NCI-H1092 treated with DMSO at 0.1 percent for 48 hours (cell line): ENCODE measurements at places on chromosomes 7 and 10.

GRCh38 chr7:27133409-27134231, 3.1 kb upstream of the HOXA4 start:
- DNase-seq: no peak

- no peak for DNase-seq
These were observed 151.4 kb downstream of the TMEM168 start for GRCh38 chr7:112638675-112639400.

- DNase-seq: no peak
These were observed 254.3 kb upstream of the NPVF start for GRCh38 chr7:25482631-25483030.

DNA sequence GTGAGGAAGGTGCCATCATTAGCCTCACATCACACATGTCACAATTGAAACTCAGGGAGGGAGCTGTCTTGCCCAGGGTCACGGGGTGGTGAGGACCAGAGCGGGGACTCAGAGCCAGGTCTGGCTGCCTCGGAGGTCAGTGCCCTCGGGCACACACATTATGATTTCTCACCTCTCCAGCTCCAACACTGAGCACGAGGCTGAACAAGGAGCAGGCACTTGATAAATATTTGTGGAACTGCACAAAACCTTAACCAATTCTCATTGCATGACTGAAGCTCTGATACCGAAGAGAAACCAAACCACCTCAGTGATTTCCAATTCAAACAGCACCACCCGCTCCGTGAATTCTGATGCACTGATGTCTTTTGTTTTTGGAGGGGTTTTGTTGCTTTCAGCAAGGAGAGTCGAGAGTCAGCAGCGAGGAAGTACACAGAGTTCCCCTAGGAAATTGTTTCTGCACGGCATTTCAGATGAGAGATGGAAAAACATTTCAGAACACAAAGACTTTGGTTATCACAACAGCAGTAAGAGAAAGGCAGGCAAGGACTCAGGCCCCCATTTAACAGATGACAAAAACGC, 55.3 kb upstream of the ZMIZ1 start:
- DNase-seq: no peak

DNA sequence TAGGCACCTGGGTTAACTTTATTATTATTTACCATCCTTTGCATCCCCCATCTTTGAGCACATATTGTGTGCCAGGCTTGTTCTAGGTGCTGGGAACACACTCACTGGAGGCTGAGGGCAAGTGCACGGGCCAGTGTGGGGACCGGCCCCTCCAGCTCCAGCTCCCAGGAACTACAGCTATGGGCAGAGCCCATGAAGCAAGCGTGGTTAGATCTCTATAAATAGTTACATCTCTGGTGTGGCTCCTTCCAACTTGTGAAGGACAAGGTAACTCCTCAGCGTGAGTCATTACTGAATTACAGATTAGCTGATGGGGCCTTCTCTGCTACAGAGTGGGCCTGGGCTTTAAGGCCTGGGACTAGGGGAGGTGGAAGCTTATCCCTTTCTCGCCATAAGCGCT, 583.5 kb downstream of the SDK1 start:
- DNase-seq: no peak

GRCh38 chr10:79296431-79296830, 50.8 kb upstream of the PPIF start:
- DNase-seq: no peak

- no peak for DNase-seq
These were observed 13.5 kb downstream of the FBH1 start for GRCh38 chr10:5903563-5903962.

DNA sequence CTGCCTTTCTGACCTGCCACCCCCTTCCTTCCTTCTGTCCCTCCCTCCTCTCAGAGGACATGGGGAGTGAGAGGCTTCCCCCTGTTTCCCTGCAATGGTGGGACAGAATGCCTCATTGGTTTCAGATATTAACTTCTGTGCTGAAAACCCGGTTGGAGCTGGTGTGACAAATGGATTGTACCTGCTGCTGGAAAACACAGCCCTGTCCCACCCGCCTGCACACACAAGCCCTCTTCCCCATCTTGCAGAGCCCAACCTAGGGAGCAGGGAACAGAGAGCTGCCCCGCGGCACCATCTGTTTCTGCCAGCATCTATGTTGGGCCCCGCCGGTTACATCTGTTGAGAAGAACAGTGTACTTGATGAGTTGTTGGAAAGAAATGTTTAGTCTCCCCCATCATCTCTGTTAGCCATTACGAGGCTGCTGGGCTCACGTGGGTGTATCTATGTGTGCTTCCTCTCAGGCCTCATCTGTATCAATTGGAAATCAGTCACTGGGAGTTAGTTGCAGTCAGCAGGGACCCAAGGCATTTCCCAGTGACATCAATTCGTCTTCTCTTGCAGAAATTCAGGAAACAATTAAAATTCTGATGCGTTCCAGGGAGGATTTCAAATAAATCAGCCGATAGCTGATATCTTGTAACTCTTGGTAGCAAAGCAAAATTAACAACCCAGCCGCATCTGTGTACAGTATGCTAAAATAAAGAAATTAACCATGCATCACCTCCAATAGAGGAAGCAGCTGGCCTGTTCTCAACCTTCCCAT, 725.6 kb upstream of the GALNT17 start:
- DNase-seq: no peak

- DNase-seq: no peak
These were observed 85.4 kb upstream of the RSU1 start for GRCh38 chr10:16902606-16903005.

- no peak for DNase-seq
These were observed 26.0 kb upstream of the WIPF3 start for GRCh38 chr7:29780346-29780745.

DNA sequence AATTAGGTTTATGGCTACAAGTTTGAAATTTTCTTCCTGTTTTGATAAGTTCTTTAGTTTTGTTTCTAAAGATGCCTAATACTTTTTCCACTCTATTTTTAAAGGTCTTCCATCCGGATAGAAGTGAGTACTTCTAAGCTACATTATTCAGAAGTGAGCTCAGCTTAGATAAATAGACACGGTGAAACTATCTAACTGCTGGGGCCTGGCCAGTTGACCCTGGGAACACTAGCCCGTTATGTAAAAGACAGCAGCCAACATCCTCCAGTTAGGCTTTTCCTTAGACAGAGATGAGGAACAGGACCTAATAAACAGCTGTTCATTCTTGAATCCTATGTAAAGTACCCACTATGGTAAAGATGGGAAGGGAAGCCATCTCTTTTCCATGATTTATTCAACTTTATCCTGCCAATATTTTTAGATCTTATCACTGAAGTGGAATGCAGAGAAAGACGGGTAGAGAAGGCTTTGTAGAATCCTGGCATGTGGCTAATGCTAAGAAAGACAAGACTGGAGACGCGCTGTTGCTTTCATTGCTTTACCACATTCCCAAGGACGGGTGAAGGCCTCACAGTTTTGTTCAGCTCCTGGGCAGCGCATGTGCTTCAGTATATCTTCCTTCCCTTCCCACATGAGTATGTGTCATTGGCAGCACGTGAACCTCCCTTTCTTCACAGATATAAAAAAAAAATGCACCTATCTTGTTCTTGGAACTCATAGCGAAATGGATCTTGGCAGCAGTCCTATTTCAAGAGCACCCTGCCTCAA, 340.0 kb upstream of the MEOX2 start:
- no peak for DNase-seq

- no peak for DNase-seq
These were observed 4.1 kb downstream of the KCNIP2 start for GRCh38 chr10:101839416-101840063.

GRCh38 chr10:121928528-121928884, 675 bp upstream of the ATE1 start:
- no peak for DNase-seq

- no peak for DNase-seq
These were observed 105.0 kb downstream of the SH2D4B start for GRCh38 chr10:80642661-80643060.

DNA sequence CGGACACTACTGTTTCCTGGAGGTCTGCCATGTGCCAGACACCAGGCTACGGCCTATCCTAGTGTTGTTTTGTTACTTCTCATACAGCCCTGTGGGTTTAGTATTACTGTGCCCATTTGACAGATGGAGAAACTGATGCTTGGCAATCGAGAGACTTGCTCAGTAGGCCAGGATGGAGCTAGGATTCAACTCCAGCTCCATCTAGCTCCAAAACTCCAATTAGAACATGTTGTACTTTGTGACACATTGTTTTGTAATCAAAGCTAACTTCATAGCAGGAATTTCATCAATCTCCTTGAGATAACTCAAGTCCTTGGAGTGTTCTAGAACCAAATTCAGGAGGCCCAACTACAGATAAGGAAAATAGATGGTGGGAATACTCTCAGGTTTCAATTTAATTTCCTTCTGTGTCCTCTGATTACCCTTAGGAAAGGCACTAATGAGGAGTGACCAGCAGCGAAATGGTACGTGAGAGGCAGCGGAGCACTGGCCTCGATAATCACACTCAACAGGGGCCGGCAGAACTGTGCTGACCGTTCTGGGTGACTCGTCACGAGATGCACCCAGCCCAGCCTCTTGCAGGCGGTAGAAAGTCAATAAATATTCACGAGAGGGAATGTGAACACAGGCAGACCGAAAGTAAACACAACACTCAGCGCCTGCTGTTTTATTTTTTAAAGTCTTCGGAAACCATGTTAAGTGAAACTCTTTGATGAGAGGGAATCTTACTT, 269.6 kb upstream of the NEBL start:
- DNase-seq: no peak

DNA sequence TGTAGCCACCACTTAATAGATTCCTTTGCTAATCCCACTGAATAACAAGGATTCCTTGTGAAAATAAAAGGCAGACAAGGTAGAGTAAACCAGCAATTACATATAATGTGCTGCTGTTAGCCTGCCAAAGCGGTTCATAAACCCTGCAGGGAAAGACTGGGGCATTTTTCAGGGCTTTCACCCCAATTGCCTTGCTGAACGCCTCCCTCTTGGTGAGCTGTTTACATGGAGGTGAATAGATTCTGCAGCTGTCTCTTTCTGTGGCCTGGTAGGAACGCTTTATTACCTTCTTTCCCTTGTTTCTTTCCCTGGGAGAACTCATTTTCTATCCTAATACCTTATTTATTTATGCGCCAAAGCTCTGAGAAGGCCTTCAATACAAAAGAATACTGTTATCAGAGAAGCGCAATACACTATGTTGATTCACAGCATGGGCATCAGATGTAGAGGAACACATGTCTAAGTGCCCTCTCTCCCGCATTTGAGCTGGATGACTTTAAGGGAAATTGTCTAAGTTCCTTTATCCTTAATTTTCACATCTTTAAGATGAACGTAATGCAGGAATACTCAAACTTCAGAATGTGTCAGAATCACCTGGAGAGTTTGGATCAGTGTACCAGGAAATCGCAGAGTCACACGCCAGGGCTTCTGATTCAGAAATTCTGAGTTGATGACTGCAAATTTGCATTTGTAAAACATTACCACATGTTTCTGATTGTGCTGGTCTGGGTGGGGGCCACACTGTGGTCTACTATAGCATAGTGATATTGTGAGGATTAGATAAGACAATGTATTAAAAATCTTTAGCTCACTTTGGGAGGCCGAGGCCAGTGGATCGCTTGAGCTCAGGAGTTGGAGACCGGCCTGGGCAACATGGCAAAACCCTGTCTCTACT, 1203.8 kb downstream of the SORCS3 start:
- no peak for DNase-seq

- DNase-seq: no peak
These were observed 281.1 kb upstream of the MEOX2 start for GRCh38 chr7:15967551-15967950.

GRCh38 chr10:79358811-79359210, 11.5 kb downstream of the PPIF start:
- DNase-seq: no peak

DNA sequence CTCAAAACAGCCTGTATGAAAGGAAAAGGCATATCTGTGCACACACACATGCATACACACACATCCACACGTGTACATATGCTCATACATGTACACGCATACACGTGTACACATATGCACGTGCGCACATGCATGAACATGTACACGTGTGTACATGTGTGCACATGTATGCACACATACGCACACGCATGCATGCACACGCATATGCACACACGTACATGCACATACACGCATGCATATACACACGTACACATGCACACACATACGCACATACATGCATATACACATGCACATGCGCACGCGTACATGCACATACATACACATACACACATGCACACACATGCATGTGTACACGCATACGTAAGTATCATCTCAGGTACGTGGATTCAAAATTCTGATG, 19.4 kb downstream of the DIP2C start:
- DNase-seq: no peak

DNA sequence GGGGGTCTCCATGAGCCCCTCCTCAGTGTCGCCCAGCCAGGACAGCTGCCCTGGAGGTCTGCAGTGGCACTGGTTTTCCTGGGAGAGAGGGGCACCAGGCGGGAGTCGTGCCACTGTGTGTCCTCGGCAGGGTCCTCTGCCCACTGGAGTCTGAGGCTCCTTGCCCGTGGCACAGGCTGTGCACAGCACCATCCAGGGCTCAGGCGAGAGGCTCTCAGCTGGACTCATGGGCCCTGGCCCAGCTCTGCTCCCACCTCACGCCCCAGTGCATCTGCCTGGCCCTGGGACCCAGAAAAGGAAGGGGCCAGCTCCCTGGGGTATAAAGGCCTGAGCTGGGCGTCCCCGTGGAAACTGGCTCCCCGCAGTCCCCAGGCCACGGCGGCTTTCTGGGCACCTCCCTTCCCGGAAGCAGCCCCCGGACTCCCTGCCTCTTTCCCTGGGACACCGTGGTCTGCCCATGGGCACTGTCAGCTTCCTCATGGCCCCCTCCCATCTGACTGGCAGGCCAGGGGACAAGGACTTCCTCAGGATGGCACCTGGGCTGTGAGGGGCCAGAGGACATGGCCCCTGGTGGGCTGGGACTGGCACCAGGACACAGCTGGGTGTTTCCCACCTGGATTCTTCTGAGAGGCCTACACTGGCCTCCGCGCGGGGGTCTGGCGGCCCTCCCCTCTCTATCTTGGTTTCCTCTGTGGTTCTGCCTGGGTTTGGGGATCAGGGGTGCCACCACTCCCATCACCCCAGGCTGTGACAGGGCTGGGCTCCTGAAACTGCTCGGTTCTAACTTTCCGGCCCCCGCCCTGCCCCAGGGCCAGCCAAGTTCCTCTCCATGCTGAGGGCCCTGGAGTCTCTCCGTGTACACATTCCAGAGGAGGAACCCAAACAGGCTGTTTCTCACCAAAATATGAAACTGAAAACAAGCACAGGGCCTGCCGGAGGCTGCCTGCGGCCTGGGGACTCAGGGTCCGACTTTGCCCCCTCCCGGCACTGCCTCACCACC, 5.5 kb downstream of the FOXL3 start:
- DNase-seq: no peak

GRCh38 chr7:158811461-158811860, 17.8 kb downstream of the ESYT2 start:
- DNase-seq: no peak
